ENCODE measurements at places on chromosomes 6 and 20.

DNA sequence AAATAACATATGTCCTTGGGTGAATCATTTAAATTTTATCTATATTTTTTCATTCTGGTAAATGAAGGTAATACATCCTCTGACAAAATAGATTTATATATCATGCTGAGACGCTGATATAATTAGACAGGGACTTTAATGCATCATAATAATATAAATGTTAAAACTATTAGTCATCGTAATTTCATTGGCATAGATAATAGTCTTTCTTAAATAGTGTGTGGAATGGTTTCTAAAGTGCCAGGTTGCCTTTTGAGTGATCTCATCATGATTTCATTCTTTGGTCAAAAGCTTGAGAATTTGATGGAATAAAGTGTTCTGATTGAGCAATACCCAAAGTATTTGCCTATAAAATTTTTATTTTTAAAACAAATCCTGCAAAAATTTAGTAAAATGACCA is 43.2 kb upstream of the BMP5 start:
- no peak for DNase-seq

GRCh38 chr6:42572523-42572922 is 8.7 kb downstream of the UBR2 start:
- no peak for DNase-seq

GRCh38 chr6:147311218-147311617 is 107.0 kb downstream of the STXBP5 start:
- DNase-seq = no peak

- DNase-seq = no peak
These were observed 213.9 kb downstream of the ZNF217 start for GRCh38 chr20:53379833-53380120.

DNA sequence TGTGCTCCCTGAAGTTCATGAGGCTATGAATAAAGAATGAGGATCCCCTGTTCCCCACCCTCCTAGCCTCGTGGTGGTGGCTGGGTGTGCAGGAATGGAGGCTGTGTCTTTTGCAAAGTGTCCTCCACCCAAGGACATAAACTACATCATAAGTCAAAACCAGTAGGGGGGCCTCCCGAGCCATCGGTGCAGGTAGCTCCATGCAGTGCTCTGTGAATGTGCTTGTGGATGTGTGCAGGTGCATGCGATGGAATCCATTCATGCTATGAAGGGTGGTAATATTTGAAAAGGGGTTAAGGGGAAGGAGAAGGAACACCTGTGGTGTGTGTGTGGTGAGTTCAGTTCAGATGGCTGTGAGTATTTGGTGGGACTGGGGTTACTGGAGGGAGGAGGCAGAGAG is 197.3 kb downstream of the NRN1 start:
- no peak for DNase-seq

DNA sequence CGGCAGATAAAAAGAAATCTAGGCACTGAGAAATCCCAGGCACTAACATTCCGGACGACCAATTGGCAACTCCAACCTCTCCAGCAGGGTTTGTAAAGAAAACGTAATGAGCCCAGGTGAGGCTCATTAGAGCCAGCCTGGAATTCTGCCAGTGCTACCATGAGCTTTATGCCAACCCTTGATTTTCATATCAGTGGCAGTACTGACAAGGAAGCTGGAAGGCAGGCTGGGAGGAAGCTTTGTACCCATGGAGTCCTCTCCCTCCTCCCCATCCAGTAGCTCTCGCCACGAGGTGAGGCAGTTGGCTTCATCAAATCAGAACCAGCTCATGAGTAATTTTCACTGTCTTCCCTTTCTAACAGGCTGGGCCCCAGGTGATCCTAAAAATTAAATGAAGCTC is 250.2 kb downstream of the ZNF217 start:
- DNase-seq = no peak

- DNase-seq = no peak
These were observed 185.9 kb downstream of the TRIM27 start for GRCh38 chr6:28737750-28738395.

- no peak for DNase-seq
These were observed 78.2 kb upstream of the ARID1B start for GRCh38 chr6:156699017-156699421.

DNA sequence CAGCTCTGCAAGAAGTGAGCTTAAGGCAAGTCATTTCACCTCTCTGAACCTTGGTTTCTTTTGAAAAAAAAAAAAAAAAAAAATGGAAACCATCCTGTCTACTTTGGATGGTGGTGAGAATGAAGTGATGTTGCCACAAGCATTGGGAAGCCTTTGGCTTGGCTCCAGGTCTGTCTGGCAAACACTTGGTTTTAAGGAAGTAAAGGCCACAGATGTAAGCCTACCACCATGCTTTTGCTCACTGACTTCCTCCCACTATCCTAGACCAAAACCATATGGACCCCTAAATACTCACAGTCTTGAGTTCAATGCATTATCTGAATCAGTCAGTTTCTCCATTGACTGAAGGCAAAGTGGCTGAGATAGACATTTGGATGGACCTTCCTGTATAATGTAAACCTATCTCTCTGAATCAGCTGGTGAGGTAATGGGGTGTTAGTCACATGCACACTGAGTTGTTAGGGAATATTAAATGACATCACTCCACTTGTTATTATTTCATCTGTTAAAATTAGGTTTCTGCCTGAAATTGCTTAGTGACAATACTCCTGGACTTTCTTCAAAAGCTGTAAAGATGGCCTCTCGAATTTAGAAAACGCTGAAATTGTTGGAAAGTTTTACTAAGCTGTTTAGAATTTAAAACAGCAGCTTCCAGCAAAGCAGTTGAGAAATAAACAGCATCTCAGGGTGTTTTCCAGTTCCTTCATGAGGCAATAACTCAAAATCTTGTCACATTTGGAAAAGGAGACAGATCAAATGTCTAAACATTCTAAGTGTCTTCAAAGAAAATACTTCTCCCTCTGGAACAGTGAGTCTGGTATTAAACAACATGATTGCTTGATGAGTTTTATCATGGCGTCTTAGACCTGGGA is 833.5 kb downstream of the DHX35 start:
- DNase-seq = no peak

DNA sequence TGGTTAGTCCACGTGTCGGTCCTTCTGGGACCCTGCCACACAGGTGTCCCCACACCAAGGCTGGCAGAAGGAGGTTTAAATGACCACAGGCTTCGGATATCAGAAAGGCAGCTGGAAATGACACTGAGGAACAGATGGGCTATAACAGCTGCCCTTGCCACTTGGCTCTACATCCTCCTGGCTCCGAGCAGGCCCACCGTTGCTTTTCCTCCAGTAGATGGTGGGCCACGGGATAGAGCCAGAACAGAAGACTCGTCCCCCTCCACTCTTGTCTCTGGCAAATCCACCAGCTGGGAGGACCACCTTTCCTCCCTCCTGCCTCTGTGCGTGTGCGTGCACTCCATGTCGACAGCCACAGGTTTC is 17.6 kb downstream of the WRNIP1 start:
- DNase-seq = peak; percentile 96

DNA sequence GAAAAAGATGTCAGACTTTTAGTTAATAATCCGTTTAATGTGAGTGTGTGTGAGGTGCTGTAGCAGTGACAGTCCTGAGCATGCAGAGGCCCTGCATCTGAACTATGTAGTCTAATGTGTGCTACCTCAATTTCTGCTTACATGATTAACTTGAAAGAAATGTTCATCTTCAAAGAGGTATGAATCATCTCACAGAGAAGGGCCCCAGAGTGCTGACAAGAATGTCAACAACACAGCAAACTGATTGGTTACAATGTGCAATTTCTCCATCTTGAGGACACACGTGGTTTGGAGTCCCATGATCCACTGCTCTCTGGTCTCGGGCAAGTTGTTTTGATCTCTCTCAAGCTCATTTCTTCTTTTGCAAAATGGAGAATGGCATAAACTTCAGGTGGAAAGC is 61.7 kb upstream of the EMILIN3 start:
- no peak for DNase-seq

DNA sequence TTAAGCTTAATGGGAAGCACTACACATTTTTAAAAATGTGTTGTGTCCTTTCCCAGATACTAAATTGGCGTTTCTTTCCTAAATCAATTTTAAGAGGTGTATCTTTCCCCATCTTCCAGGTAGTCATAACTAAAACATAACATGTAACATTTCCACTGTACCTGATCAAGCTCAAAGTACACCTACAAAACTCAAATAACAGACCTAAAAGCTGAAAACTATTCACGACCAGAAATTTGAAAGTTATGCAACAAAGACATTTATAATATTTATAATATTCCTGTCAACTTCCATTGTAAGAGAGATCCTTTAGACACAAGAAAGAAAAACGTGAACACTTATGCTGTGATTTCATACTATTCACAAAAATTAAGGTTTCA is 3.5 kb downstream of the STAU1 start:
- no peak for DNase-seq

GRCh38 chr20:44087051-44087856 is 99.7 kb downstream of the JPH2 start:
- DNase-seq = no peak

All from NCI-H524 treated with DMSO at 0.1 percent for 48 hours (cell line).